Stimulated activated CD4-positive, alpha-beta T cell treated with anti-CD3 and anti-CD28 coated beads, TNF-alpha, amount 100 ng/mL, for 48 hours (primary cell): ENCODE measurements at places on chromosomes 3 and 15.

- no peak for DNase-seq
These were observed 15.3 kb downstream of the STARD9 start for GRCh38 chr15:42590619-42591237.

- DNase-seq = no peak
These were observed 202.7 kb downstream of the MAGI1 start for GRCh38 chr3:65836047-65836446.

GRCh38 chr3:13125092-13126015 lies 52.1 kb upstream of the IQSEC1 start:
- no peak for DNase-seq

DNA sequence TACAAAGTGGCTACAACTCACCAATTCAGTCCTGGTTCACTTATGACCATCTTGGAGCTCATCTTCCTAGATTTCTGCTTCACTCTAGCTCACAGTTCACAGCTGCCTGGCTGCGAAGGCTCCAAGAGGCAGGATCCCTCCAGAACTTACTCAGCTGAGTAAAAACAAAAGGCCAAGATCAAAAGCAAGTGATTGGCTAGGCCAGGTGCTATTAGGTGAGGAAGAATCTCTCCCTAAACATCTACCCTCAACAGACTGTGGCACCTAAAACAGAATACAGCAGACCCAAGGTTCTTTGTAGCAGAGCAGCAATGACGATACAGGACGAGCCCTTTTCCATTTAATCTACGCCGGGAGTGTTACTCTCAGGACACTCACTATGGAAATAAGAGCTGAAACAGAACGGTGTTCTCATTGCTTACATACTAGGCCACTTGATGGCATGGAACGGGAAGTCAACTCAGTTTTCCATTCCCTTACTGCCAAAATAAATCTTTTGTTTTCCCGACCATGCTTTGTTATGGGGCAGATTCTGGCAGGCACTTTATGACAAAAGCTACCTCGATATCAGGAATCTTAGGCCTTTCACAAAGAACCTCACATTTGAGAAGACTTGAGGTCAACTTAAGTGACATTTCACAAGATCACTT lies 901 bp downstream of the ICE2 start:
- DNase-seq = no peak

- DNase-seq = no peak
These were observed 12.1 kb upstream of the POU1F1 start for GRCh38 chr3:87288446-87288845.

DNA sequence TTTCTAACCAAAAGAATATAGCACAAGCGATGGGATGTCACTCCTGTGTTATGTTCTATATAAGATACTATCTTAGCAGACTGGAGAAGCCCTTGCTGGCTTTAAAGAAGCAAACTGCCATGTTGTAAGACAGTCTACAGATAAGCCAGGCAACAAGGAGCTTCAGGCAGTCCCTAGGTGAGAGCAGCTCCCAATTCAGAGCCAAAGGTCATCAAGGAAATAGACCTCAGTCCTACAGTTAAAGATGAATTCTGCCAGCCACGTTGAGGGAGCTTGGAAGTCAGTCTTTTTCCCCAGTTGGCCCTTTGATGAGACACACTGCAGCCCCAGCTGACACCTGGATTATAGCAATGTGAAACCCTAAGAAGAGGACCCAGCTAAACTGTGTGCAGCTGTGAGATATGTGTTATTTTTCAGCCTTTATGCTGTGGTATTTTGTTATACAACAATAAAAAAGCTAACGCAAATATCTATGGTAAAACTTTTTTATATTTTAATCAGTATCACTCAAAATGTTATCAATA lies 102.5 kb upstream of the AKAP13 start:
- no peak for DNase-seq

DNA sequence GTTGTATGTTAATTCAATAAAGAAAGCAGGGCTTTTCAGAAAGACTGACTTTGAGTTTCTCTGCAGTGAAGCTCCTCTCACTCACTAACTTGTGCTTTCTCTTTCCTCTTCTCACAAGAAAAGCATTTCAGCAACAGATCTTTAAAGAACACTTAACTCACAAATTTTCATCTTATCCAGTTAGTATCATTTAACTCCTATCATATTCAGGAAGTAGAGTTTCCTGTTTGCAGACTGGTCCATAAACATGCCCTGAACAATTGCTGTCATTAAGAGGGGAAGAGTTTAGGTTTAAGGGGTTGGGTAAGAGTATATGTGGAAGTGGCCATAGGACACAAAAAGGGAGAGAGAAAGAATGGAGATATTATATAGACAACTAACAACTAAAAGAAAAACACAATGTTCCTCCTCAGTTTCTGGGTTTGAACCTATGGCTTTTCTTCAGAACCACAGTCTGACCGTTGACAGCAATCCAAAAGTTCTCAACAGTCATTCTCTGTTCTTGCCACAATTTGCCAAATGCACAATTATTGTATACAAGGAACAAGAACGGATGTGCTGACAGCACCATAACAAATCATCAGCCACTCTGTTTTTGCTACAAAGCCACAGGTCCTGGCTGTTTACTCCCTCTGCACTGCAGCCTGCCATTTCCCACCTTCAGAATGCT lies 63.9 kb downstream of the CHAC1 start:
- no peak for DNase-seq

DNA sequence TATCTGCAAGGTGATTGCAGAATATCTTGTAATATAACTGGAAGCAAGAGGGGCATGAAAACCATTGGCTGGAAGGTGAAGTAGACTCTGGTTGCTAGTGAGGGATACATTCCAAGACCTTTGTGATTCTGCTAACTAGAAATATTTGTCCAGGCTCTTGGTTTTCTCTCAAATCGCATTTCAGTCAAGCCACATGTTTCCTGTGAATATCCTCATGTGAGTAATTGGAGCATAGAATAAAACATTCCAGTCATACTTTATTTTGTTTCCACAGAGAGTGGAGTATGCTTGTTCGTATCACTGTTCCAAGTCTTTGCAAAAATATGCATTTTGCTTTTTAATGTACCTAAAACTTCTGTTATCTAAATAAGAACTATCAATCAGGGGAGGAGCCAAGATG lies 850.0 kb downstream of the EPHA3 start:
- DNase-seq = no peak
